ENCODE measurements at places on chromosomes 2 and 18. TPM values are rescaled to one million over a fixed set of nuclear protein-coding genes. Genes with fewer than 3 reads are reported as not detected.

DNA sequence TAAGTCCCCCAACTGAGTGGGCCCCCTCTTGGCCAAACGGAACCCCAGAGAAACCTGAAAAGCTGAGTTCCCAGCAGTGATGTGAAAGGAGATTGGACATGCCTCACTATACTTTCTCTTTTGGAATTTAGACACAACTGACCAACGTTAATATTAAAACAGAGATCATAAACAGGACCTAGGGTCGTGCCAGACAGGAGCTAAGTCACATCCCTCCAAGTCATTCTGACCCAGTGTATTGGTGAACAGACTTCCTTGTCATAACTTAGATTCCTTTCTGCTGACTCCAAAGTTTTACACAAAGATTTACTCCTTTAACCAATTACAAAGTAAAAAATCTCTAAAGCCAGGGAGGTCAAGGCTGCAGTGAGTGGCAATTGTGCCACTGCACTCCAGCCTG, 46.9 kb downstream of the UXS1 start:
- H3K27ac ChIP-seq: no peak overlapping the region
- no peak for DNase-seq
- H3K36me3 ChIP-seq: no peaks in the 10 kb centered on the region
- H3K27me3 ChIP-seq: no peaks in the 10 kb centered on the region
- H3K4me1 ChIP-seq: peaks cover 5% of the 10 kb centered on the region
- no peak overlapping the region for H3K4me3 ChIP-seq

Gene SP140
- 5.3 TPM for total RNA-seq

DNA sequence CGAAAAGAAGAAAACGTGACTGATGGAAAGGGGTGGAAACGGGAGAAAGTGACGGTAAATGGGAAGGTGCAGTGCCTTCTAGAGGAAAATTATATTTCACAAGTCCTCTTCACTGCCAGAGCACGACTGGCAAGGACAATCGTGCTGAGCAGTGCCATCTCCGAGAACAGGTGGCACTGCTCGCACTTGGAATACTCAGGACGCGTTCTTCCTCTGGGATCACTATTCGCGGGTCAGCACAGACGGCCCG, 364 bp downstream of the STAT1 start:
- no peaks in the 10 kb centered on the region for H3K27me3 ChIP-seq
- H3K4me1 ChIP-seq: peaks cover 25% of the 10 kb centered on the region
- H3K27ac ChIP-seq: peak overlapping the region; percentile 88
- H3K36me3 ChIP-seq: no peaks in the 10 kb centered on the region
- peak overlapping the region; percentile 90 for H3K4me3 ChIP-seq

DNA sequence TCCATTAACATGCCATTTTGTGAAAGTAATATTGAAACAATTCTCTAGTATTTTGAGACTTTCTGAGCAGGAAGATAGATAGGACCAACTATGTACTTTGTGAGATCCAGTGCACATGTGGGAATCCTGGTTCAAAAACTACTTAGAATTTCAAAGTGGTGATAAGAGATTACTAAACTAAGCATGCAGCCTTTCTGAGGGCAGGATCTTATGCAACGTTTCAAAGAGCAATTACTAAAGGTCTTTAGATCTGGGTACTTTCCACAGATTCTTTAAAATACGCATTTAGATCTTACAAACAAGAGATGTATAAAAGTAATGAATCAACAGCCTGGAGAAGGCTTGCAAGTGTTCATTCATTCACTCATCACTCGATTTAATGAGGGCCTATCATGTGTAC, 124.4 kb upstream of the TRIB2 start:
- H3K27me3 ChIP-seq: no peaks in the 10 kb centered on the region
- no peak overlapping the region for H3K27ac ChIP-seq
- no peak for DNase-seq
- H3K4me3 ChIP-seq: no peak overlapping the region
- peaks cover 9% of the 10 kb centered on the region for H3K4me1 ChIP-seq
- H3K36me3 ChIP-seq: no peaks in the 10 kb centered on the region

DNA sequence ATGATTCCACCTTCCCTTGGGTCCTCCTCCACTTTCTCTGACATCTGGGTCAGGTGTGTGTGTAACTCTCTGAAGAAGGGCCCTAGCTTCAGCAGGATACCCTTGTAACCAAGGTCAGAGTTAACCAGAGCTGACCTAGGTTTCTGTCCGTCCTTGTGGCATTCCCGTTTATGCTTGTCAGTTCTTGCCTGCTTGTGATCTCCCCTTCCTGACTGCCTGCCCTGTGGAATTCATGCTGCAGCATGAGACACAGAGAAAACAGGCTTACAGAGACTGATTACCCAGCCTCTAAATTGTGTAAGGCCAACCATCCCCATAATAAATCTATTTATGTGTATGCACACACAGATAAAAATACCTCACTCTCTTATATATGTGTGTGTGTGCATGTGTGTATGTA, 22.8 kb downstream of the NXPH2 start:
- DNase-seq: no peak
- H3K27ac ChIP-seq: no peak overlapping the region
- no peaks in the 10 kb centered on the region for H3K4me1 ChIP-seq
- H3K27me3 ChIP-seq: no peaks in the 10 kb centered on the region

DNA sequence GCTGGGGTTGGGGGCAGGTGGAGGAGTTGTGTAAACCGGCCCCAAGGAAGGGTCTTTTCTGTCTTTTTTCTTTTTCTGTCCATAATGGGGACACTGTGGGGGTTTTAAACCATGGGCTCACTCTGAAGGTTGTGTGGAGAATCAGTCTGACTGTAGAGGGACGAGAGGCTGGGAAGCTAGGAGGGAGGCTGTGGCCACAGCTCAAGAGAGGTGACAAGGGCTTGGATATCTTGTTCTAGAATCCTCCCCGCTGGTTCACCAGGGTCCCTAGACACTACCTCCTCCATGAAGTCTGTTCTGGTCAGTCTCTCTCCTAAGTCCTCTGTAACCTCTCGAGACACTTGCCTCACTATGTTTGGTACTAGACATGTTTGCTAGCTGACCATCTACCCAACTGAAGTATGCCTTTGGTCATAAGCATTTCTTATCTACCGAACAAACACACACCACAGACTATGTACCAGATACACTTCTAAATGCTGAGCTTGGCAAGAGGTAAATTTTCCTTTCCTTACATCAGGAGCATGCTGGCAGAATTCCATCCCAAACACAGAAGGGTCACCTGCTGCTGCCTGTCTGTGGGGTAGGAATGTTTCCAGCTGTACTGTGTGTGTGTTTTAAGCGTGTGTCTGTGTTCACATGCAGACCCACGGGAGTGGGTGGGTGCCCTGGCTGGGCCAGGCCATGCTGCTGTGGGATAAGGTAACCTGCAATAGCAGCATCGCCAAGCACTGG, 69.6 kb upstream of the MGAT4A start:
- H3K36me3 ChIP-seq: no peaks in the 10 kb centered on the region
- H3K4me1 ChIP-seq: no peaks in the 10 kb centered on the region
- no peaks in the 10 kb centered on the region for H3K27me3 ChIP-seq
- H3K27ac ChIP-seq: no peak overlapping the region

DNA sequence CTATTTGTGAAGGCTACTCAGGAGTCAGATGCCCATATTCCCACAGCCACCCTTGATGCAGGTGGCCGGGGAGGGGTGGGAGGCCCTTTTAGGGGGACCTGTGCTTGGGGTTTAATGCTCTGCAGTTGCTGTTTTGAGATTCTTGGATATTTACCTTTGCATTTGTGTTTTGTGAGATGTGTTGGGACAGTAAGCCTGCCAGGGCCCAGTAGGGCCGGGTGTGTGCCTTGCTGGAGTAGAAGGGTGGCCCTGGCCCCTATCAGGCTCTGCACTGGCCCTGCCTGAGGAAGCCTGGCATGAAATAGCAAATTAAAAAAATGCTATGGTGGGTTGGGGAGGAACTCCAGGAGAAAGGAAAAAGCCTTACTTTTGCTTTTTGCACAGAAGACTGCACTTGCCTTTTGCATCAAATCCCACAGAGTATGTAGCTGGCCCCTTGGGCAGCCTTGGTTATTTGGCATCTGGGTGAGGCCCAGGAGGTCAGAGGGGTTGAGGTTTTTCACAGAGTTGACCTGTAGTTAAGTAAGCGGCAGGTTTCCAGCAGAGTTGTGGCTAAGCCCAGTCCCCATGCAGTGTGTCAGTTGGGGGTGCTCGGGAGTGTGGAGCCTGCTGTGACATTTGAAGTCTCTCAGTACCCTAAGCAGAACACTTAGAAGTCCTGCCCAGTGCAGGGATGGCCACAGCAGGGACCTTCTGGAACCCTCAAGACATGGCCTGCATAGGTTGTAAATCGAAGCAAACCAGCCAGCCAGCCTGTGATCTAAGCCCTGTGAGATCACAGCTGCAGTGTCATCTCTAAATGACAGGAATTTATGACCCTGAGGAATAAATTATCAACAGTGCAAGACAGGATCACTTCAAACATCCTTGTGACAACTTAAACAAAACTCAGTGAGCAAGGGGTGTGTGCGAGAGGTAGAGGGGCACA, 68.8 kb downstream of the SH3RF3 start:
- no peaks in the 10 kb centered on the region for H3K27me3 ChIP-seq
- no peak overlapping the region for H3K27ac ChIP-seq
- no peaks in the 10 kb centered on the region for H3K36me3 ChIP-seq
- no peak for DNase-seq
- no peak overlapping the region for H3K4me3 ChIP-seq

DNA sequence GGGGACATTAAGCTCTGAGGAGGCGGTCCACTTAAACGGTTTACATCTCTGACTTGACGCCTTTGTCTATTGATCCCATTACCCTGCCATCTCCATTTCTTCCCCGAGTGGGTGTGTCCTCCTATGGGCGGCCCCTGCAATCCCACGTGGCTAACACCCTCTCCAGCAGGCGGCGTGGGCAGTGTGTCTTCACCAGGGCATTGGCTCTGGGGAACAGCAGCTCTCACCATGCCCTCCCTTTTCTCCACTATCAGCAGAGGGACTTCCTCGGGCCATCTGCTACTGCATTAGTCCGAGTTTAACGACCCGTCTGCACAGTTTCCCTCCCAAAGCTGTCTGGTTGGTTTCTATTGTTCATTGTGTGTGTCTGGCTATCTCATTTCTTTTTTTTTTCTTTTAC, 511.9 kb upstream of the NRP2 start:
- no peaks in the 10 kb centered on the region for H3K27me3 ChIP-seq
- H3K4me1 ChIP-seq: no peaks in the 10 kb centered on the region
- no peak overlapping the region for H3K4me3 ChIP-seq
- no peak for DNase-seq

Gene MTERF4
- total RNA-seq: 27.7 TPM

All from esophagus squamous epithelium (tissue), 5 donors.